ENCODE measurements at places on chromosomes 4 and X. TPM values are rescaled to one million over a fixed set of nuclear protein-coding genes. Genes with fewer than 3 reads are reported as not detected.

ESX1 gene
- not detected for total RNA-seq

RIPPLY1 gene
- total RNA-seq: not detected

MAGEB16 gene
- not detected for total RNA-seq

ZNF185 gene
- 3.8 TPM for total RNA-seq

HAND2 gene
- total RNA-seq: 183 TPM

GRIPAP1 gene
- 19.7 TPM for total RNA-seq
